H1 (cell line): ENCODE measurements at places on chromosomes 6 and 20.
A peak's percentile ranks its signal among the peaks of the same experiment; 100 is the strongest.

DNA sequence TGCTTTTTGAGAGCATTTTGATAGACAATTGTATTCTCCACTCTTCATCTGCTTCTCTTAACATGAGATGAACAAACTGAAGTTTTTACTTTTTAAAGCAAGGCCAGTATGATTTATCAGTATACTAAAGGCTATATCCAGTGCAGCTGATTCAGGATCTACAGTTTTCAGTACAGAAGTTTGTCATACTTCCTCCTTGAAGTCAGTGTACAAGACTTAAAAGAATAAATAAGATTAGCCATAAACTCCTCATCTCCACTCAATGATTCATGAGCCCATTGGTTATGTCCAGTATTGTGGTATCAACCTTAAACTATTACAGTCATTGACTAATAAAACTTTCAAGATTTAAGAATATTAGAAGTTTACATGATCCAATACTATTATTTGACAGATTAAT is 374.8 kb upstream of the EPHA7 start:
- DNase-seq: no peak

DNA sequence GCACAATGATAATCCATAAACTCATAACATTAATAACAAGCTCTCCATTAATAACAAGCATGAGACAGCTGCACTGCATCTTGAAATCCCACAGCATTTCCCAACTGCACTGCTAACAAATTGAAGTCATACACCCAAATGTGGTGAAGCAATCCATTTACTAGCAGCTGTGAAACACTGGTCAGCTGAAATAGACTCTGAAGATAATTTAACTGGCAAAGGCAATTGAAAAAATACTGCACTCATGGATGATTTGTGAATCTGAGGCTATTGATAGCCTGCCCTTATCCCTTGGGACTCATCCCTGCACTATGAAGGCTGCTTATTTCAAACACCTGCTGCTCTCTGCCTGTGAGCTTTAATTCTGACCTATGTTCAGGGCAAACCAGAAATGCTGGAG is 49.1 kb upstream of the PLCB1 start:
- no peak for DNase-seq

- DNase-seq: no peak
These were observed 30.2 kb upstream of the BCAS1 start for GRCh38 chr20:54100563-54100962.

DNA sequence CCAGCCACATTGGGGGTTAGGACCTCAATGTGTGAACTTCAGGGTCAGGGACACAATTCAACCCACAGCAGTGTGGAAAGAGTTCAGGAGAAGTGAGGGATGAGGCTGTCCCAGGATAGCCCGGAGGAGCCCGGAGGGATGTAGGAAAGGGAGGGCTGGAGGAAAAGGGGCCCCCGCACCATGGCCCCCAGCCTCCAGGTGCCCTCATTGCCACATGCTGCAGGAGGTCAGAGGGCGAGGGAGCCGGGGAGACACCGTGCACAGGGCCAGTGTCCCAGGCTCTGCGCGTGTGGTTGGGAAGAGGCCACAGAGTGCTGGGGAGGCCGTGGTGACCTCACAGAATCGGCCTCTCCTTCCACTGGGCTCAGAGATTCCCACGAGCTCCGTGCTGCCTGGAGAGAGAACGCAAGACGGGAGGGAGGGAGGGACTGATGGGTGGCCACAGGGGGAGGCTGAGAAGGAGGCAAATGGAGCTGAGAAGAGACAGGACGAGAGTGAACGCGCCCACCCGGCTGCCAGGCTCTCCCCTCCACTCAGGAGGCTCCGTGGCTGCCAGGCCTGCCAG is 215.1 kb downstream of the DLL1 start:
- no peak for DNase-seq

- no peak for DNase-seq
These were observed 25.8 kb upstream of the CCN6 start for GRCh38 chr6:112027942-112028674.

DNA sequence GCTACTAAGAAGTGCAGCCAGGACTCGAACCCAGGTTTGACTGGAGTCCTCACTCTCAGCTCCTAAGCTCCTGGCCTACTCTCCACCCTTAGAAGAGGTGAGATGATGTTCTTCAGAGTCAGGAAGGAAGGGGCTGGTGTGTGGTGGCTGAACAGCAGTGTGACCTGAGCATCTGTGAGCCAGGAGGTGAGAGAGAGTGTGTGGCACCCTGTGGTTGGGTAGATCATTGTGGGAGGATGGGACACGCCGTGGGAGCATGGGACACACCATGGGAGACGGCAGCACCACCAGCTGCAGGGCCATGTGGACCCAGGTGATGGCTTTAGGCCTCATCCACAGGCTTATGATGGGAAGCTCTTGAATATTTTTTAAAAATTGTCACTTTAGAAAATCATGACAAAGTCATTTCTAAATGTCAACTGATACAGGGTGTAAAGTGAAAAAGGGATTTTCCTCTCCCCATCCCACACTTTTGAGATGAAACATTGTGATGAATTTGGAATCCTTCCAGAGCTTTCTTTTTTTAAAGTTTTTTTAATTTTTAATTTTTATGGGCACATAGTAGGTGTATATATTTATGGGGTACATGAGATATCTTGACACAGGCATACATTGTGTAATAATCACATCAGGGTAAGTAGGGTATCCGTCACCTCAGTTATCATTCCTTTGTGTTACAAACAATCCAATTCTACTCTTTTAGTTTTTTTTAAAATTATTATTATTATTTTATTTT is 31.6 kb downstream of the SRC start:
- no peak for DNase-seq

DNA sequence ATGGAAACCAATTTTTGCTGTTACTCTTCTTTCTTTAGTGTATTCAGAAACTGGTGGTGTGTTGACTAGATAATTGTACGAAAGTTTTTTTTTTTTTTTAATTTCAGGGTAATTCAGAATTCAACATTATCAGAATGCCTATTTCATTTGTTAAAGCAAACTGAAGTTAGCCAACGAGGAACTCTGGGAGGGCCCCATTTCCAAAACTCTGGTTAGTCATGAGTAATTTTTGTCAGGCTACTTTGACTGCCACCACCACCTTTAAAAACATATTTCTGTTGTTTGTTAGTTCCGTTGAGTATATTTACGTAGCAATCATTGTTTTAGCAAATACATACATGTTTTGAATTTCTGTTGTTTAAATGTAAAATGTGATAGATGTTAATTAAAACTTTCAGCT is 763 bp downstream of the ZKSCAN8 start:
- DNase-seq: no peak

- DNase-seq: no peak
These were observed 77.8 kb downstream of the TRAM2 start for GRCh38 chr6:52499026-52499425.

GRCh38 chr6:98687752-98688151 is 146.6 kb upstream of the POU3F2 start:
- no peak for DNase-seq

- DNase-seq: no peak
These were observed 485 bp downstream of the TGIF2 start for GRCh38 chr20:36573798-36574365.

GRCh38 chr6:76708641-76709331 is 636.3 kb upstream of the IMPG1 start:
- no peak for DNase-seq

DNA sequence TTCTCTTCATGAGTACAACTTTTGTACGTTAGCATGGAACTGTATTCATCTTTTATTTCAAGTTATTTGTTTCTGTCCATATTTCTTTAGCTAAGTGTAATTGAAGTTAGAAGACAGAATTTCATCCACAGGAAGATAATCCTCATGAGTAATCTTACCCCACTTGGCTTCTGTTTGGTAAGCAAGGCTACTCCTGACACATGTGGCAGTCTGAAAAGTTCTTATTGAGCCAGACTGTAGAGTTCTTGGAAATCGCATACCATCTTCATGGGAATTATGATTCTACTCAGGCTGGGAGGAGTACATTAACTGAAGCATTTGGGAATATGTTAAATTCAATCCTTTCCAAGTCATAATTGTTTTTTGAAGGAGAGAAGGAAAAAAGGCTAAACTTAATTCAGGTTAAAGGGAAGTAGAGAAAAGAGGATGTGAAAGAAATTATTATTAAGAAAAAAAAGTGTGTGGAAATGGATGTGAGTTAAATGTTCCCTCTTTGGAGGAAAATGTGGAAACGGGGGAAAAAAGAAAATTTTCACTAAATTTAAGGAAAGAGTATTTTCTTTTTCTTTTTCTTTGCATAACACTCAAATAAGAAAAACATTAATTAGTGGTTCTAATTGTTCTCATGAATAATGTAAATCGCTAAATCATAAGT is 41.5 kb upstream of the TENT5A start:
- no peak for DNase-seq

DNA sequence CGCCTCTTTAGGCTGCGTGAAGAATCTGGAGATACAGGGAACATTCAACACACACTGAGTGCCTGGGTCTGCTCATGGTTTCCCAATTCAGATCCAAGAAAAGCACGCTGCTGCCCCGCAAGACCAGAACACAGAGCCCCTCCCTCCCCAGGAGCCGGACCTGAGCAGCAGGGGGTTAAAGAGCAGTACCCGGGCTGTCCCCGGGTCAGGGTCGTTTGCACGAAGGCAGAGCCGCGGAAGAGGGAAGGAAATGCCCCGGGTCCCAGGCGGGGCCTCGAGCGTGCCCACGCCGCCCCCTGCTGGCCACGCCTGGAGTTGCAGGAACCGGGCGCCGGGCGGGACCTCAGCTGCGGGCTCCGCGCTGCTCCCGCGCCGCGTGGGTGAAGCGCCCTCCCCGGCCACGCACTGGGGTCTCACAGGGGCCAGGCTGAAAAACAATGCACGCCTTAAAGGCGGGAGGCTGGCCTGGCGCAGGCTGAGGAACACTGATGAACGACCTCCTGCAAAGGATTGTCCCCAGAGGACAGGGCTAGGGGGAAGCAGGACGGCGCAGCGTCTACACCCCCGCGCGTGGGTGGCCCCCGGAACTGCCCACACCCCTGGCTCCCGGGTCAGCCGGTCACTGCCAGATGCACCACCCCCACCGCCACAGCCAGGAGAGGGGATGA is 48.9 kb downstream of the ANKRD60 start:
- DNase-seq: peak; percentile 92

GRCh38 chr6:4069199-4069598 is 9.7 kb downstream of the FAM217A start:
- DNase-seq: no peak

- peak; percentile 67 for DNase-seq
These were observed 46.3 kb upstream of the NHSL1 start for GRCh38 chr6:138545621-138545980.

GRCh38 chr20:50224531-50225255 is 34.1 kb downstream of the CEBPB start:
- no peak for DNase-seq

GRCh38 chr6:2990248-2990931 is 9.3 kb upstream of the NQO2 start:
- no peak for DNase-seq

GRCh38 chr6:118799826-118800225 is 94.1 kb upstream of the ASF1A start:
- DNase-seq: no peak

GRCh38 chr6:56437171-56437900 is 190.0 kb upstream of the COL21A1 start:
- no peak for DNase-seq

DNA sequence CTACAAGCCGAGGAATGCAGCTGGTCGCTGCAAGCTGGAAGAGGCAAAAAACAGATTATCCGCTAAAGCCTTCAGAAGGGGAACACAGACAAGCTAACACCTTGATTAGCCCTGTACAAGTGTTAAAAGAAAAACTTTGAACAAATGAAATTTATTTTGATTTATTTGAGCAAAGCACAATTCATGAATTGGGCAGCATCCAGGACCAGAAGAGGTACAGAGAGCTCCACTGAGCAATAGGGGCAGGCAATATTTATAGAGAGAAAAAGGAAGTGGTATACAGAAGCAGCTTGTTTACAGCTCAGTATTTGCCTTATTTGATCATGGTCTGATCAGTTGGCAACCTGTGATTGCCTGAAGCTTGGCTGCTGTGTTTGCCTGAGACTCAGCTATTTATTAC is 17.6 kb downstream of the HLA-DOB start:
- DNase-seq: no peak

GRCh38 chr20:5691918-5692618 is 58.1 kb upstream of the SHLD1 start:
- DNase-seq: no peak

DNA sequence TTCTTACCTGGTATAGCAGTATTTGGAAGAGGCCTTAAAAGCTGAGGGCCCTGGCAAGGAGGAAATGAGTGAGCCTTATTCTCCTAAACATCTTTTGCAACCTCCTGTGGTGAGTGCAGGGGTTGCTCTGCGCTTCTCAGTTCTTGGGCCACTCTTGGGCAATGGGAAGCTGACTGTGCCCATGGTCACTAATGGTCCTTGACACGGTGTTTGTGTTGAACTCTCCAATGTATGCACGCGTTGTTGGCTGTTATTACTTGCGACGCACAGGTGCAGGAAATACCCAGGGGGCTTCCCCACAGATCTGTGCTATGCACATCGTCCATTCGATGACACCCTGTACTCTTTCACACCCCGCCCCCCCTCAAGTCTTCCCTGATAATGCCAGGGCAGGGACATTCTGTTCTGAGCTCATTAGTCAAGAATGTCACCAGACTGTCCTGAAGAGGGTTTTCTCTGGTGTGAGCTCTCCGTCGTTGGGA is 79.7 kb downstream of the EDN1 start:
- no peak for DNase-seq

DNA sequence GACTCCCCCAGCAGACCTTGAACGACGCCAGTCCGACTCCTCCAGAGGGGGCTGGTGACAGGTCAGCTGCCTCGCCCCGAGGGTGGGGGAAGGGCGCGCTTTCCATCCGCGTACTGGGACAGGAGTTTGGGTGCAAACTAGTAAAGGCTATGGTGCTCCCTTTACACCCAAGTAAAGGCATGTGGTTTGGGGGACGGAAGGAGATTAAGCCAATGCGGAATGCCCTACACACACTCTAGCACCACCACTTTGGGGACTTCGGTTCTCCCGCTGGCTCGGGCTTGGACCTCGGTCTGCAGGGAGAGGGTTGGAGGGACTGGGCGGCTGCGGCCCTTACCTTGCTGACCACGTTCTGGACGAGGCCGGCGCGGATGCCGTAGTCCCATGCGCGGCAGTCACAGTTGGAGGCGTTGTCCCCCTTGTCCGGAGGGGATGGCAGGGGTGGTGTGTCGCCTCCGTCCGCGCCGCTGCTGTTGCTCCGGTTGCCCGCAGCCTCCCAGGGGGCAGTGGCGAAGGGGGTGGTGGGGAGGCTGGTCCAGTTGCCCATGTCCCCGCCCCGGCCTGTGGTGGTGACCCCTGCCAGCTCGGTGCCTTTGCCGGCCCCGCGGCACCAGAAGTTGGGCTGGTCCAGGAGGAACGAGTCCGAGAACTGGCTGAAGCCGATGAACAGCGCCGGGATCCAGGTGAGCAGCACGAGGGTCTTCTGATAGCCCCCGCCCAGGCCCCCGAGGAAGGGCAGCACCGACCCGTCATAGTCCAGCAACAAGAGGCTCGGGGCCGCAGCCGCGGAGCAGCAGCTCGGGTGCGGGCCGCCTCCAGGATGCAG is 1.1 kb downstream of the SLC22A23 start:
- DNase-seq: no peak

GRCh38 chr6:17656092-17656491 is 50.6 kb downstream of the NUP153 start:
- no peak for DNase-seq

- DNase-seq: no peak
These were observed 150.9 kb downstream of the EYA4 start for GRCh38 chr6:133392015-133392414.

- DNase-seq: no peak
These were observed 405.5 kb downstream of the UTRN start for GRCh38 chr6:144690666-144691065.

- DNase-seq: no peak
These were observed 76.1 kb downstream of the RNF182 start for GRCh38 chr6:14000901-14001300.
